Tibial nerve (tissue), 4 donors: ENCODE measurements at places on chromosomes 5 and 9.

DNA sequence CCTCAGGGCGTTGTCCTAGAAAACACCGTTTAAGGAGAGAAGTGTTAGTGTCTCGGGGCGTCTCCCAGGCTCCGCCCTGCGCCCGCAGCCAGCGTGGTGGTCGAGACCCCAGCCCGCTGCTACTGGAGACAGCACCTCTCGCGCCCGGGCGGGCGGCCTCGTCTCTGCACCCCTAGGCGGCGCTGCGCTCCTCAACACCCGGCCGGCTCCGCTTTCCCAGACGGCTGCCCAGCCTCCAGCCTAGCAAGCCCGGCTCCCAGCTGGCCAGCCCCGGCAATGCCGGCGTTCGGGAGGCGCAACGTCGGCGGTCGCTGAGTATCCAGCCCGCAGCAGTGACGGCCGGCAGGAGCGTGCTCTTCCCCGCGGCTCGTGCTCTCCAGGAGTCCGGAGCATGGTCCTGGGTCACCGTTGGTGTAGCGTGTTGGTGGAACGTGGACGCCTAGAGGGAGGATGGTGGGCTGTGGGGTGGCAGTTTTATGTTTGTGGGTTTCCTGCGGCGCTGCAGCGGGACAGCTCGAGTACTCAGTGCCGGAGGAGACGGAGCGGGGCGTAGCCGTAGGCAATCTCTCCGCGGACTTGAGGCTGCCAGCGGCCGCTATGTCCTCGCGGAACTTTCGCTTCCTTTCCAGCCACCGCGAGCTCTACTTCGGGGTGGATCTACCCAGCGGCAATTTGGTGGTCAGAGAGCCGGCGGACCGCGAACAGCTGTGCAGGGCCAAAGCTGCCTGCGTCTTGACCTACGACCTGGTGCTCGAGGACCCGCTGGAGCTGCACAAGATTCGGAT lies 536 bp downstream of the PCDHAC1 start:
- H3K27ac ChIP-seq, result no peak overlapping the region
- no peaks in the 10 kb centered on the region for H3K36me3 ChIP-seq
- DNase-seq, result peak; percentile 60
- H3K4me3 ChIP-seq, result peak overlapping the region; percentile 44
- no peaks in the 10 kb centered on the region for H3K4me1 ChIP-seq

DNA sequence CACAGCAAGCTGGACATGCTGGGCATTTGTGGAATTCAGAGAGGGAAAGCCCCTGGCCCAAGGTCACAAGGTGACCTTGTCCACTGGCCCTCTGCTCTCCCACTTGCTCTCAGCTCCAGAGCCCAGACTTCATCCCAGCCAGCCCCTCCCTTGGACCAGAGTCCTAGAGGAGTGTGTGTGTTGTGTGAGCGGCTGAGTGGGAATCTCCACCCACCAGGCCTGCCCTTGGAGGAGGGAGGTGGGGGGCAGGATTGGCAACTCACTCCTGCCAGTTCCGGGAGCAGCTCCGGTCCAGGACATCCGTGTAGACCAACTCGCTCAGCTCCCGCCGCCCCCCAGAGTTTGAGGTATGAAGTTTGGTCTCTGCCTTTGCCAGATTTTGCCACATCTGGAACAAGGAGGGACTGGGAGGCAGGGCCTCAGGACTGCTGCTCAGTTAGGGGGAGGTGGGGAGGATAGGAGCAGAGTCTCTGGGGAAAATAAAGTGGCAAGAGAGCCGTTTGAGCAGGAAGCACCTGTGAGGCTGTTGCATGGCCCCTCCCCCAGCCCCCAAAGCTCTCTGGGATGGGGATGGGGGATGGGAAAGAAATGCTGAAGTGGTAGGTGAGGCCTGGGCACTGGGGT lies 1.4 kb downstream of the MZB1 start:
- H3K27ac ChIP-seq, result no peak overlapping the region
- H3K27me3 ChIP-seq, result no peaks in the 10 kb centered on the region

DNA sequence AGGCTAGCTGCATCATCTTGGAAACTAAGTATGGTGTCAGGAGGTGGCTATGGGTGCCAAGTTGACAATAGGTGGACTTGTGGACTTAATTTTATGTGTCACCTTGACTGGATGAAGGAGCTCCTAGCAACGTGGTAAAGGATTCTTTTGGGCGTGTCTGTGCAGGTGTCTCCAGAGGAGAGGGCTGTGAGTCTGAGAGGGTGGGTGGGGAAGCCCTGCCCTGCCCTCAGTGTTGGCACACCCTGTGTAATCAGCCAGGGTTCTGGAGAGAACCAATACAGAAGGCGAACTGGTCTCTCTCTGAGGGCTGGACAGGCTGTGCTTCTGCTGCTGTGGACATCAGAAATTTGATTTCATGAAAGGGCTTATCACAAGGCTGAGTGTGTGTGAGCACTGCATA lies 61.0 kb downstream of the GTF3C4 start:
- H3K4me3 ChIP-seq, result no peak overlapping the region
- peak overlapping the region; percentile 46 for H3K27ac ChIP-seq
- H3K4me1 ChIP-seq, result no peaks in the 10 kb centered on the region
- no peaks in the 10 kb centered on the region for H3K36me3 ChIP-seq
- no peak for DNase-seq
- no peaks in the 10 kb centered on the region for H3K27me3 ChIP-seq

GRCh38 chr5:55451976-55452375 lies 82.8 kb downstream of the PLPP1 start:
- H3K27me3 ChIP-seq, result no peaks in the 10 kb centered on the region
- H3K27ac ChIP-seq, result no peak overlapping the region
- H3K36me3 ChIP-seq, result no peaks in the 10 kb centered on the region
- DNase-seq, result no peak

DNA sequence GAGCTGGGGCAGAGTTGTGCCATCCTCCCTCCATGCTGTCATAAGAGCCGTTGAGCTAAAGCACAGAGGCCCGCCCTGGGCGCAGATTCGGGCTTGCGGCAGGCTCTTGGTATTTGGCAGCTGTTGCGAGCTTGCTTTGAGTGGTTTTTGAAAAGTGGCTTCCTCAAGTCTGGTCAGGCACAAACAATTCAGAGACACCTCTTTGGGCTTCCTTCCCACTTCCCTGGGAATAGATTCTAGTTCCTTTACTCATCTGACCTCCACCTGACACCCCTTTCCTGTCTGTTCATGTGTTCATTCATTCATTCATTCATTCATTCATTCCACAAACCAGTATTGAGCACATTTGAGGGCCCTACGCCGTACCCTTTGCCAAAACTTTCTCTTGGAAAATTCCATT lies 27.4 kb downstream of the NCS1 start:
- no peak overlapping the region for H3K4me3 ChIP-seq
- no peaks in the 10 kb centered on the region for H3K27me3 ChIP-seq
- no peaks in the 10 kb centered on the region for H3K4me1 ChIP-seq
- no peaks in the 10 kb centered on the region for H3K36me3 ChIP-seq
- no peak overlapping the region for H3K27ac ChIP-seq

- no peaks in the 10 kb centered on the region for H3K36me3 ChIP-seq
- H3K27me3 ChIP-seq, result no peaks in the 10 kb centered on the region
- DNase-seq, result no peak
- H3K4me3 ChIP-seq, result no peak overlapping the region
- H3K27ac ChIP-seq, result no peak overlapping the region
- no peaks in the 10 kb centered on the region for H3K4me1 ChIP-seq
Measured at GRCh38 chr5:27830546-27830945, 792.2 kb upstream of the CDH9 start.

DNA sequence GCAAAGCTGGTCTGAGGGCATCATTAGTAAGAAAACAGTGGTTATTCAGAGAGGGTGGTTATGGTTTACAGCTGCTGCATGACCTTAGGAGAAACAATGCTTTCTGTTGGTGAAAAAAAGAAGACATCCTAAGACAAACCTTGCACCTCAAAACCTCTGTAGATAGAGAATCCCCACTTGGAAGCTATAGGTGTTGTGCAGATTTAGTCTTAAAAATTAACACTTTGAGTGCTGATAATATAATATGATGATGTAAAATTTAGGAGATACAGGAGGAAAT lies 1.4 kb upstream of the PTTG1 start:
- peak overlapping the region; percentile 90 for H3K27ac ChIP-seq
- H3K36me3 ChIP-seq, result no peaks in the 10 kb centered on the region
- no peaks in the 10 kb centered on the region for H3K27me3 ChIP-seq
- H3K4me1 ChIP-seq, result peaks cover 29% of the 10 kb centered on the region
- no peak overlapping the region for H3K4me3 ChIP-seq
- no peak for DNase-seq

GRCh38 chr5:6108540-6108848 lies 269.9 kb downstream of the MED10 start:
- H3K36me3 ChIP-seq, result no peaks in the 10 kb centered on the region
- H3K27ac ChIP-seq, result no peak overlapping the region
- no peaks in the 10 kb centered on the region for H3K4me1 ChIP-seq
- no peaks in the 10 kb centered on the region for H3K27me3 ChIP-seq
- no peak overlapping the region for H3K4me3 ChIP-seq
- DNase-seq, result no peak

- DNase-seq, result no peak
- no peak overlapping the region for H3K4me3 ChIP-seq
Measured at GRCh38 chr5:106171708-106172107, 1499.0 kb downstream of the EFNA5 start.

DNA sequence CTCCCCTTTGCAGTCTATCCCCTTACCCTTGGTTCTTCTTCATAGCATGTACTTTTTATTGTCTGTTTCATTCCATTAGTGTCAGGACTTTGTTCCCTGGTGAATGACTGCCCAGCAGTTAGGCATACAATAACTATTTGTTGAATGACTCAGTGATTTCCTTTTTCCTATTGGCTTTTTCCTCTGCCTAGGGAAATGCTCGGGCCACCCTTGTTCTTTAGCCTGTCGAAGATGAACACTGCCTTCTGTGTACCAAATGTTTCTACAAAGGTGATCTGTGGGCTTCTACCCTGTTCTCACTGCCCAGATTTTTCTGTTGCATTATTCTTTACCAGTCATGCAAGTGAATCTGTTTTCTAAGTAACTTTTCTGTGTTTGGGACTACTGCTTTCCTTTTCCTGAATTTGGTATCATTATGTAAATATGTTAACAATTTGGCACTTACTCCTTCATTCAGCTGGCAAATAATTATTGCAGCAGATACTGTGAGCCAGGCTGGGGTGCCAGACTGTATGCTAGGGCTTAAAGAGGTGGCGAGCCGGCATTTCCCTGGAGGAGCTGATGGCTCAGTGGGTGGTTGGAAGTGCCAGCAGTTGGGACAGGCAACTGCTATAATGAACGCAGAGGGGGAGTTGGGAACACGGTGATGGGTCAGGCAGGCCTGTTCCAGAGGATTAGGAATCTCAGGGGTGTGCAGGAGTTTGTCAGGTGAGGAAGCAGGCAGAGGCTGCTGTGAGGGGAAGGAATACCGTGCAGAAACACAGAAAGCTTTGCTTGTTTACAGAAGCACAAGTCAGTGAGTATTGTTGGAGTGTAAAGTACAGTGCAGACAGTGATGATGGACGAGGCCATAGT lies 30.6 kb downstream of the KDM4C start:
- no peak overlapping the region for H3K4me3 ChIP-seq
- peak overlapping the region; percentile 68 for H3K27ac ChIP-seq

DNA sequence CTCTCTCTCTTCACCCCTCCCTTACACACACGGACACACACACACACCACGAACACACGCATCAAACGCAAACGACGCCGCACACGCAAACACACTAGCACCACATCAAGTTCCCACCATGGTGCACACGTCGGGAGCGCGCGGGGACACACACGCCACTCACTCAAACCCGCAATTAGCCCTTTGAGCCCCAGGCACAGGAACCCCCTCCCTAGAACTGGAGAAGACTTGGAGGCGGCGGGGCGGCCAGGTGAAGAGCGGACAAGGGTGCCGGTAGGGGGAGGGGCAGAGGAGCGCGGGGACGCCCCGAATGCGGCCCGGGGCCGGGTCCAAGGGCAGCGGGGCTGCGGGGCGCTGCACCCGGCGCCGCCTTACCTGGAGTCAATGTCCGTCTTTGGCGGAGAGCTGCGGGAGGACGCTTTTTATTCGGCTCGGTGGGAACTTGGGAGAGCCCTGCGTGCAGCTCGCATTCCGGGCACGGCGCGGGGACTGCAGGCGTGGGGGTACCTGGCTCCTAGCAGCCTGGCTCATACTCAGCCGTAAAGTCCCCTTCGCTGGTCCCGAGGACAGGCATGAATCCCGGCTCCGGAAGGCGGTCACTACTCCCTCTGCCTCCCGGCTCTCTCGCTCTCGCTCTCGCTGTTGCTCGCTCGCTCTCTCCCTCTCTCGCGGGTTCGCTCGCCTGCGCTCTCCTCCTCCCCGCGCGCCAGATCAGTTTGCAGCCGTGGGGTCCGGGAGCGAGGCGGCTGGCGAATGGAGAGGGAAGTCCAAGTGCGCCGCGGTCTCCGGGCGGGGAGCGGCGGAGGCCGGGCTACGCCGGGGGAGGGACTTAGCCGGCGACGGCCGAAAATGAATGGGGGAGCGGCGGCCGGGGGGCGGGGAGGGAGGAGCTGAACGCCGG lies at the start of gene BRINP1:
Gene BRINP1 (minus strand): TSS at position 755 of the 901 bp plus-strand sequence. CDS start 56,080 bp downstream, outside the sequence.
- no peak within 1 kb of the TSS for H3K27ac ChIP-seq
- H3K4me3 ChIP-seq, result no peak within 1 kb of the TSS
- peaks cover 10% of the 10 kb centered on the region for H3K4me1 ChIP-seq
- H3K36me3 ChIP-seq, result no peaks in the 10 kb centered on the region
- no peak for DNase-seq
- H3K27me3 ChIP-seq, result peaks cover 36% of the 10 kb centered on the region

DNA sequence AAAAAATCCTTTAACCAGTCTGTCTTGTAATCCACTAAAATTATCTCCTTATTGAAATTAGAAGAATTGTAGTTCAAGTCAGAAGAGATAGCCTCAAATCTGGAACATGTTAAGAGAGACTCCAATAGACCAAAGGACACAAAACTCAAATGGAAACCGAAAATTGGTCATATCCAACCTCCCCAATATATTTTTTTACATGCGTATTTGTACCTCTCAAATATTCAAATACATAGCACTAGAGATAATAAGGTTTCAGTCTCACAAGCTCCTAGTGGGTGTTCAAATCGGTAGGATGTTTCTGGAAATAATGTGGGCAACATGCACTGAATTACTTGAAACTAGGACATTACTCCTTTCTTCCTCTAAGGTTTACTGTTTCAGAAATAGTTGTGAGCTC lies 33.5 kb downstream of the EPB41L4A start:
- no peaks in the 10 kb centered on the region for H3K36me3 ChIP-seq
- no peak overlapping the region for H3K27ac ChIP-seq
- DNase-seq, result no peak
- no peak overlapping the region for H3K4me3 ChIP-seq
- H3K4me1 ChIP-seq, result no peaks in the 10 kb centered on the region
- H3K27me3 ChIP-seq, result no peaks in the 10 kb centered on the region

- no peak overlapping the region for H3K4me3 ChIP-seq
- no peak overlapping the region for H3K27ac ChIP-seq
- no peak for DNase-seq
- no peaks in the 10 kb centered on the region for H3K36me3 ChIP-seq
- no peaks in the 10 kb centered on the region for H3K27me3 ChIP-seq
Measured at GRCh38 chr9:108551030-108551841, 304.6 kb downstream of the ACTL7B start.
